ENCODE measurements at places on chromosomes 2 and 18.

GRCh38 chr2:66156171-66156570 is 278.8 kb upstream of the MEIS1 start:
- no peak for DNase-seq

- peak; percentile 50 for DNase-seq
Observed at GRCh38 chr2:79219383-79219988, 59.9 kb upstream of the REG3A start.

DNA sequence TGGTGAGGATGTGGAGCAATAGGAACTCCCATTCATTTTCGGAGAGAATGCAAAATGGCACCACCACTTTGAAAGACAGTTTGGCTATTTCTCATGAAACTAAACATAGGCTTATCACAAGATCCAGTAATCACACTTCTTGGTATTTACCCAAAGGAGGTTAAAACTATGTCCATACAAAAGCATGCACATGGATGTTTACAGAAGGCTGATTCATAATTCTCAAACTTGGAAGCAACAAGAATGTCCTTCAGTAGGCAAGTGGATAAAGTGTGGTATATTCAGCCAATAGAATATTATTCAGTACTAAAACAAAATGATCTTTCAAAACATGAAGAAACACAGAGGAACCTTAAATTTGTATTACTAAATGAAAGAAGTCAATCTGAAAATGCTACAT is 440.6 kb downstream of the FBXO15 start:
- no peak for DNase-seq

GRCh38 chr2:42386682-42387081 is 25.7 kb upstream of the COX7A2L start:
- no peak for DNase-seq

DNA sequence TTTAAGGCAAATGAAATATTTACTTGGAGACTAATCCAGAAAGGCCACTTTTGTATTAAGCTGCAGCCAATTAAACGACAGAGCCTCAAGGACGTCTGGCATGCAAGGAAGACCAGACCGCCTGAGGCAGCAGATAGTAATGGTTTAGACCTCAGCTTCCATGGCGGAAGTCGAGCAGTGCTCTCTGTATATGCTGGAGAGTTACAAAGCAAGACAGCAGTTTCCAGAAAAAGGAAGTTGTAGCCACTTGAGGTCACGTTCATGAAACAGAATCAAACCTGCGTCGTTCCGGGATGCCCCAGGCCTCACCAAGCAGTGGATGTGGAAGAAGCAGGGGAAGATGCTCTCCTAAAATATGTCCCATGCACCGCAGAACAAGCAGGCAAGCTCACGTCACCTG is 142.0 kb downstream of the PTGR3 start:
- DNase-seq = no peak

GRCh38 chr18:75658330-75658729 is 230.8 kb upstream of the SMIM21 start:
- no peak for DNase-seq

- no peak for DNase-seq
Observed at GRCh38 chr2:187689372-187689771, 135.1 kb upstream of the TFPI start.

- no peak for DNase-seq
Observed at GRCh38 chr2:223674998-223675609, 72.9 kb upstream of the SCG2 start.

Measured in NCI-H2171 treated with DMSO at 0.1 percent for 48 hours (cell line).